ENCODE measurements at places on chromosomes 11 and 22. TPM values are rescaled to one million over a fixed set of nuclear protein-coding genes. Genes with fewer than 3 reads are reported as not detected.

Gene XKR3
- total RNA-seq: not detected

Gene OR8A1
- total RNA-seq: not detected

Gene CRYBA4
- total RNA-seq: not detected

Gene HBG2
- total RNA-seq: 0.37 TPM

Gene ISX
- total RNA-seq: not detected

DNA sequence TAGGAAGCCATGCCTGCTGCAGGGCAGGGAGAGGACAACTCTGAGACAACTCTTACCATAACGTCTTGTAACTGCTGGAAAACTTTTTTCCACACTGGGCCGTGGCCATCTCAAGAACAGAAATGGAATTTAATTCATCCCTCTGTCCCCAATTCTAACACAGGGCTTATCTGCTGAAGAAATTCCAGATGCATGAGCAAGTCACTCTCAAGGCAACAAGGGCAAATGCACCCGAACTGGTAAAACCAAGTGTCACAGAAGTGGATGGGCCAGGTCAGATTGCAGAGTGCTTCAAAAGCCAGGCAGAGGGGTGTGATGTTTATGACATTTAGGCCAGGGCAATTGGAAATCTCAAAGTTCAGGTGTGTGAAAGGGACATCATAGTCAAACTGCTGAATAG is 7.4 kb downstream of the SMPD1 start:
- no peaks in the 10 kb centered on the region for H3K36me3 ChIP-seq
- H3K4me3 ChIP-seq: no peak overlapping the region
- no peaks in the 10 kb centered on the region for H3K27me3 ChIP-seq

GRCh38 chr11:68317147-68317785 is 4.9 kb downstream of the LRP5 start:
- no peak overlapping the region for H3K4me3 ChIP-seq
- no peak overlapping the region for H3K27ac ChIP-seq
- no peaks in the 10 kb centered on the region for H3K27me3 ChIP-seq
- peaks cover 16% of the 10 kb centered on the region for H3K4me1 ChIP-seq

DNA sequence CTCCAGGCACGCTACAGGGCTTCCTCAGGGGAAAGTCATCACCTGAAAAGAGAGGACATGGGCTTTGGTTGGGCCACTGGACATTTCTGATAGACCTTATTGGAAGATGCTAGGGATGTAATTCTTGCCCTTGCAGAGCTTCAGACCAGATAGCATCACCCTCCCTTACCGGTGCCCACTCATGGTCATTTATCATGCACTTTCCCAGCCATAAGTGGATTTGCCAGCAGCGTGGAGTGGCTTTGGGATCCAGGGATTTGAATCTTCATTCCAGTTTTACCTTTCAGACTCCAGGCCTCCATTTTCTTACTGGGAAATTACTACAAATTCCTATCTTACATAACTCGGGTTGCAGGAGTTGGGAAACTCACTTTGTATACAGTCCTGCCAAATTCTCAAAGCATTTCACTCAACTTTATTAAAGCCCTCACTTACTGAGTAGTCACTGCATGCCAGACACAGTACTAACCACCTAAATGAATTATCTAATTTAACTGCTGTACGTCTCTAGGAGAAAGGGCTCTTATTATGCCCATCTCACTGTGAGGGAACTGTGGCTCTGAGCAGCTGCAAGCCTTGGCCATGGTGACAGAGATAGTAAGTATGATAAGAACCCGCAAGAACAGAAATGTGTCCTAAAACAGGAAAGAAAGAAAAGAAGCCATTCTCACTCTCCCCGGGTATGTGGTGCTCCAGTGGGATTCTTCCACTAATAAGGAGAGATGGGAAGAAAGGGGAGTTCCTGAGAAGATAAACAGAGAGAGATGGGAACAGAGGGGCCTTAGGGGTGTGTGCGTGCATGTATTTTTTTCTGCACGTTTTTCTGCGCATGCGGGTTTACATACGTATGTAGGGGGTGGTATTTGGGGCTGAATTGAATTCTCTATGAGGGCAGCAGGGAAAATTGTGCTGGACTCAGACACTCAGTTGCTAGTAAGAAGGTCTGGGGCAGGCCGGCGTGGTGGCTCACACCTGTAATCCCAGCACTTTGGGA is 9.7 kb downstream of the CHRM1 start:
- no peak for DNase-seq
- no peak overlapping the region for H3K27ac ChIP-seq
- H3K4me3 ChIP-seq: no peak overlapping the region
- H3K36me3 ChIP-seq: no peaks in the 10 kb centered on the region
- H3K4me1 ChIP-seq: no peaks in the 10 kb centered on the region

- peak overlapping the region; percentile 36 for H3K4me3 ChIP-seq
- no peak overlapping the region for H3K27ac ChIP-seq
- H3K4me1 ChIP-seq: no peaks in the 10 kb centered on the region
- DNase-seq: peak; percentile 53
- H3K36me3 ChIP-seq: no peaks in the 10 kb centered on the region
These were observed 437.8 kb upstream of the CCDC90B start for GRCh38 chr11:83723999-83724398.

- no peaks in the 10 kb centered on the region for H3K36me3 ChIP-seq
- H3K27ac ChIP-seq: no peak overlapping the region
- H3K27me3 ChIP-seq: no peaks in the 10 kb centered on the region
- no peak overlapping the region for H3K4me3 ChIP-seq
- no peaks in the 10 kb centered on the region for H3K4me1 ChIP-seq
- DNase-seq: no peak
These were observed 72.9 kb downstream of the KIRREL3 start for GRCh38 chr11:126927623-126928022.

- no peaks in the 10 kb centered on the region for H3K27me3 ChIP-seq
- no peaks in the 10 kb centered on the region for H3K4me1 ChIP-seq
- no peaks in the 10 kb centered on the region for H3K36me3 ChIP-seq
- DNase-seq: no peak
- H3K27ac ChIP-seq: no peak overlapping the region
These were observed 21.4 kb upstream of the CADM1 start for GRCh38 chr11:115525531-115526006.

DNA sequence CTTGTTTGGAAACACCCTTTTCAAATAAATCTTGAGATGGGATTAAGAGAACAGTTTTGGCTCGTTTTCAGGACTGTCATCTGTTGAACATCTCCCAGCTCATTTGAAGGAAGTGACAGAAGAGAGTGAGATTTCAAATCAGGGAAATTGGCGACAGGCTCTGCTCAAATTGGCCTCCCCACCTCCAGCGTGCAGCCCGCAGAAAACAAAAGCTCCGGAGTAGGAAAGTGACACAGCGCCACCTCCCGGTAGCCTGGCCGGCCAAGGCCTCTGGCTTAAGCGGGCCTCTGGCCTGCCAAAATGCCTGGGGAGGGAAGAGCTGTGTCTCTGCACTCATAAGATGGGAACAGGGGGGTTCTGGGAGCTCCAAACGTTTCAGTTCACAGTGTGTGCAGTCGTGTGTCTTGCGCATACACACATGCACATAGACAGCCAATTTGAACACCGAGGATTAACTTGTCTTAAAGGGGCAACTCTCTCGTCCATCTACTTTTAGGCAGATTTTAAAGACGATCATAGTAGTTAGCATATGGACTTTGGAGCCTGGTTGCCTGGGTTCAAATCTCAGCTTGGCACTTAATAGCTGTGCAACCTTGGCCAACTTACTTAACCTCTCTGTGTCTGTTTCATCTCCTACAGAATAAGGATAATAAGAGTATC is 132.7 kb upstream of the RCN1 start:
- H3K36me3 ChIP-seq: no peaks in the 10 kb centered on the region
- no peaks in the 10 kb centered on the region for H3K4me1 ChIP-seq
- DNase-seq: no peak
- no peak overlapping the region for H3K4me3 ChIP-seq

DNA sequence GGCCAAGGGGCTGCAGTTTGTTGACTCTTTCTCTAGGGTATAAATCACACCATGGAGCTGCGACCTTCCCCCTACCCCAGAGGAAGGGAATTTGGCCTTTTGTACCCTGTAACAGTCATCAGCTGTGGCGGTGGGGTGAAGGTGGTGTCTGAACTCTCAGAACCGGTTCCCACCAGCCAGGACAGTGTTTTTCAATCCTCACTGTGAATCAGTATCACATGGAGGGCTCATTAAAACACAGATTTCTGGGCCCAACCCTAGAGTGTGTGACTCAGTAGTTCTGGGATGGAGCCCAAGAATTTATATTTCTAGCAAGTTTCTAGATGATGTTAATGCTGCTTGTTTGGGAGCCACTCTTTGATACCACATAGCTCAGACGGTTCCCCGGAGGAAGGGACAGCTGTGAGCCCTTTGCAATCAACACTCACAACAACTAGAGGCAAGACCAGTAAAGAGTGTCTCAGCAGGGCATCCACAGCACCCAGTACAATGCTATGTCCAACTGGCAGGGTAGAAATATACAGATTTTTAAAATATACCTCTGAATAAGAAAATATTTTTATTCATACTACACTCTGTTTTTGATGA is 43.9 kb upstream of the FAT3 start:
- no peak overlapping the region for H3K27ac ChIP-seq
- no peak for DNase-seq
- no peak overlapping the region for H3K4me3 ChIP-seq
- H3K4me1 ChIP-seq: no peaks in the 10 kb centered on the region
- no peaks in the 10 kb centered on the region for H3K27me3 ChIP-seq

- H3K4me3 ChIP-seq: no peak overlapping the region
- no peak overlapping the region for H3K27ac ChIP-seq
- DNase-seq: no peak
- no peaks in the 10 kb centered on the region for H3K4me1 ChIP-seq
- H3K36me3 ChIP-seq: no peaks in the 10 kb centered on the region
These were observed 6.6 kb upstream of the TEAD1 start for GRCh38 chr11:12667646-12668045.

DNA sequence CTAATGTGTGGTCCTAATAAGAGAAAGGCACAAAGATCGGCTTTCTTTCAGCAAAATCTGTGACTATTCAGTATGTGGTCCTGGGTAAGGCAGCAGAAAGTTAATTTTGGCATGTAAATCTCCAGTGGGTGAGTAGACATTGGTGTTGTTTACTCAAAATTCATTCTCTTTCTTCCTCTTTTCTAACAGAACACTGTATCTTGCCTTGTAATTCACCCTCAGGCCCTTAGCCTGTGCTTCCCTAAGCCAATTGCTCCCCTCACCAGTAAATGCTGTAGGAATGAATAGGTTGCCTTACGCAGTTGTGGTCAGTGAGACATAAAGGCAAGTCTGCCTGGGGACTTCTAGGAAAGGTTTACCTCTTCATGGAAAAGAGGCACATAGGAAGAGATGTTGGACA is 49.9 kb upstream of the PDE3B start:
- H3K27ac ChIP-seq: no peak overlapping the region
- H3K36me3 ChIP-seq: no peaks in the 10 kb centered on the region
- no peak overlapping the region for H3K4me3 ChIP-seq
- DNase-seq: no peak
- H3K27me3 ChIP-seq: no peaks in the 10 kb centered on the region
- no peaks in the 10 kb centered on the region for H3K4me1 ChIP-seq

- no peak overlapping the region for H3K27ac ChIP-seq
- H3K36me3 ChIP-seq: no peaks in the 10 kb centered on the region
- DNase-seq: no peak
- H3K4me1 ChIP-seq: no peaks in the 10 kb centered on the region
These were observed 16.5 kb downstream of the CSTPP1 start for GRCh38 chr11:46953093-46953492.

- DNase-seq: no peak
- no peaks in the 10 kb centered on the region for H3K27me3 ChIP-seq
- no peak overlapping the region for H3K27ac ChIP-seq
These were observed 43.6 kb downstream of the ARHGAP32 start for GRCh38 chr11:129148487-129148886.

DNA sequence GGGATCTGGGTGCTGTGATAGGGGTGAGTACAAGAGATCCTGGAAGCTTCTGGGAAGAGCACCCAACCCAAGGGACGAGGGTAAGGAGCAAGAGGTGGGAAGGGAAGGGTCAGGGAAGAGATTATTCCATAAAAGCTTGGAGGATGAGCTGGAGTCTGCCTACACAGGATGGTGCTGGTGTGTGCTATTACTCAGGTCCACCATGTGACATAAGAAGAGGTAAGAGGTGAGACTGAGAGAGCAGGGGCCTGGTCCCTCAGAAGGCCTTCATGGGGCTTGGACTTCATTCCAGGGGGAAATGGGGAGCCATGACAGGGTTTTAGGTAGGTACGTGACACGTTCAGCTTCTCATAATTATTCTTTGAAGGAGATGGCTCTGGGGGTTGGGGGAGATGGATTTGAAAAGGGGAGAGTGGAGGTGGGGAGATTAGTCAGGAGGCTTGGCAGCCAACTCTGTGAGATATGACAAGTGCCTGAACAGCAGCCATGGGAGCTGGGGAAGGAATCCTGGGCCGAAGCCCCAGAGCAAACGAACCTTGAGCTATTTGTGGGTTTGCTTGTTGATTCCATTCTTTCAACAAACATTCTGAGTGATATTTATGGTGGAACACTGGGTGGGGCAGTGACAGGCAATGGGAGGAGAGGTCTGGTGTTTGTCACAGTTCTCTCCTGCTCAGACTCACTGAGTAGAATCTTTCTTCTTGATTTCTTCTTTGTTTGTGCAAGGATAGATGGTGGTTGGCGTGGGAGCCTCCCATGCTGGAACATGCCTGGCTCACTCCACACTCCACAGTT is 11.2 kb upstream of the NCAM1 start:
- H3K27ac ChIP-seq: no peak overlapping the region
- DNase-seq: no peak
- H3K27me3 ChIP-seq: no peaks in the 10 kb centered on the region
- H3K4me1 ChIP-seq: no peaks in the 10 kb centered on the region
- H3K4me3 ChIP-seq: no peak overlapping the region

DNA sequence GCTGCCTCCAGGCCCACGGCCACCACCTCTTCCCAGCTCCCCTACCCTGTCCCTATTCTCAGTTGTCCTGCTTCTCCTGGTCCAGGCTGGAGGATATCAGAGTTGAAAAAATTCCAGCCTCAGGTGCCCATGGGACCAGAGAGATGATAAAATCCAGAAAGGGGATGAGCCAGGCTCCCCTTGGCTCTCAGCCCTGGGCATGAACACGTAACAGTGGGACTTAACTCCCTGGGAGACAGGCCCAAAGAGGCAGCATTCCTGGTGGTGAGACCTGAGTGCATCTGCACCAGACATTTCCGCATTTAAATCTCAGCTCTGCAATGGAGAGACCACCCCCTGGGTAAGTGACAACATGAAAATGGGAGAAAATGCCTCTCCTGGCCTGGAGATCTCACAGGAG is 10.4 kb upstream of the SLC39A13 start:
- H3K4me3 ChIP-seq: no peak overlapping the region
- no peaks in the 10 kb centered on the region for H3K36me3 ChIP-seq
- H3K4me1 ChIP-seq: no peaks in the 10 kb centered on the region
- no peak overlapping the region for H3K27ac ChIP-seq
- no peaks in the 10 kb centered on the region for H3K27me3 ChIP-seq
- no peak for DNase-seq

GRCh38 chr11:110339456-110340250 is 43.2 kb upstream of the RDX start:
- H3K36me3 ChIP-seq: no peaks in the 10 kb centered on the region
- H3K27ac ChIP-seq: no peak overlapping the region
- H3K4me3 ChIP-seq: no peak overlapping the region
- DNase-seq: no peak
- peaks cover 2% of the 10 kb centered on the region for H3K4me1 ChIP-seq
